ENCODE measurements at places on chromosomes 11 and 22.

GRCh38 chr11:27443746-27444507 is 28.7 kb downstream of the LGR4 start:
- DNase-seq = no peak

- no peak for DNase-seq
These were observed 58.0 kb upstream of the PICALM start for GRCh38 chr11:86126862-86127261.

DNA sequence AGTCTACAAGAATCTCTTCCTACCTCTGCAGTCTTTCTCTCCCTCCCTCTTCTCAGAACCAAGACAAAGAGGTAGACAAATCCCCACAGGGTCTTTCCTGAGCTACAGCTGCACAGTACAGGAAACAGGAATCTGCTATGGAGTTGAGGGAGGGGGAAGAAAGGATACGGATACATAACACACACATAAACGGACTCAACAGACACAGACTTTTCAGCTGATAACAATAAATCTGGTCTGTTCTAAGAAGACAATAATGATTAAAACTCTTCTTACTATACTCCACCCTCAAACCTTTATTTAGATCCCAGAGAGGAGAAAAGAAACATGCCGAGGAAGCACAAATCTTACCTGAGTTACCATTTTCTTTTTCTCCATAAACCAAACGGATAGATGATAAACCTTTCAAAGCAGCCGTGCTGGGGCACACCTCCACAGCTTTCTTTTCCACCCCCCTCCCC is 122.2 kb downstream of the APOL5 start:
- no peak for DNase-seq

DNA sequence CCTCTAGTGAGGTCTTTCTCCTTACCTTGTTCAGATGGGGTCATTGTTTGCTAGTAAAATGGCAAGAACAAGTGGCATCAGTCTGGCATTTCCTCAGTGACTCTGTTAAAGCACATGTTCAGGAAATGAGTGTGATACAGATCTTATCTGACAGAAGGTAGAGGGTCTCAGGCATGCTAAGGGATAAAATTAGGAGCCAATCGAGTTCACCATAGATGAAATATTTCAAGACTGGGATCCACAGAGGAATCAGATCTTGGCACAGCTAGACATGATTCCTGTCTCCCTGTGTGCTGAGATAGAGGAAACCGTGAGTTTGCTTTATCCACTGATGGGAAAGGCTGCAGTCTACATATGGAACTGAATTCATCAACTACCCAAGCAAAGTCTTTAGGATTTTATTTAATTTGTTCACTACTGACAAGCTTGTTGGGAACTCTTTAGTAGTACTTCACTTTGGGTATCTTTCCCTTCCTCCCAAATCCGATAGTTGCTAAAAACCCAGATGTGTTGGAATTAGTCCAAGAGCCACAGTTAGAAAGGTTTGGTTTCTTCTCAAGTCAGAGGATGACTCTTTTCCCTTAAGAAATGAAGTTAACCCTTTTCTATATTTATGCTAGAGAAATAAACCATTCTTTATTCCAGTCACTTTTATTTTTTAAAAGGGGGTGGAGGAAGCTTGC is 18.4 kb downstream of the FAM118B start:
- DNase-seq = no peak

- DNase-seq = no peak
These were observed 468 bp downstream of the DDIAS start for GRCh38 chr11:82901922-82902485.

- DNase-seq = no peak
These were observed 53.7 kb downstream of the PARVA start for GRCh38 chr11:12430954-12431595.

DNA sequence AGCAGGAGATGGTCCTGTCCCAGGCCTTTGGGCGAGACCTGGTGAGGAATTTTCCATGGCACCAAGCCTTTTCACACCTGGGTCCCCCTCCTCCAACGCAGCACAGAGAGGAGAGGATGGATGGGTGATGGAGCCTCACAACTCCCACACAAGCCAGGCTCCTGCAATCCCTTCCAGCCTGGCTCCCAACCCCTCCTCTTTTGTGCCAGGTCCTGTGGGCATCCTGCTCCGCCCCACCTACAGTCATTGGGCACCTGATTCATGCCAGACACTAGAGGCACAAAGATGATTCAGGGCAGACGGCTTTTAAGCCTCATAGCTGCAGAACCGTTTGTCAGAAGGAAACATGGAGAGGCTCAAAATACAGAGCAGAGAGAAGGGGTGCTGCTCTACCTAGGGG is 16.1 kb upstream of the MYRF start:
- DNase-seq = no peak

- DNase-seq = no peak
These were observed 1.6 kb upstream of the CHRM4 start for GRCh38 chr11:46393231-46393616.

- no peak for DNase-seq
These were observed 37.1 kb downstream of the ZNF202 start for GRCh38 chr11:123704341-123704740.

DNA sequence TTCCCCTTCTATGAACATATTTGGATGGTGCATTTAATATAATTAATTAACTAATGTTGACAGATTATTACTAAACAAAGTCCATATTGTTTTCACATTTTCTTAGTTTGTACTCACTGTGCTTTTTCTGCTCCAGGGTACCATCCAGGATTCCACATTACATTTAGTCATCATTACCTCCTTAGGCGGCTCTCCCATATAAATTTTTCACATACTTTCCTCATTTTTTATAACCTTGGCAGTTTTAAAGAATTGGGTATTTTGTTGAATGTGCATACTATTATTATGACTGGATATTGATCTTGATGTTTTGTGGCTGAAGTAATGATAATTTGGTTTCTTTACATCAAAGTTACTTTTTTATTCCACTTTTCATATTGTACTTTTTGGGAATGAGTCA is 755.6 kb upstream of the ANO3 start:
- no peak for DNase-seq

DNA sequence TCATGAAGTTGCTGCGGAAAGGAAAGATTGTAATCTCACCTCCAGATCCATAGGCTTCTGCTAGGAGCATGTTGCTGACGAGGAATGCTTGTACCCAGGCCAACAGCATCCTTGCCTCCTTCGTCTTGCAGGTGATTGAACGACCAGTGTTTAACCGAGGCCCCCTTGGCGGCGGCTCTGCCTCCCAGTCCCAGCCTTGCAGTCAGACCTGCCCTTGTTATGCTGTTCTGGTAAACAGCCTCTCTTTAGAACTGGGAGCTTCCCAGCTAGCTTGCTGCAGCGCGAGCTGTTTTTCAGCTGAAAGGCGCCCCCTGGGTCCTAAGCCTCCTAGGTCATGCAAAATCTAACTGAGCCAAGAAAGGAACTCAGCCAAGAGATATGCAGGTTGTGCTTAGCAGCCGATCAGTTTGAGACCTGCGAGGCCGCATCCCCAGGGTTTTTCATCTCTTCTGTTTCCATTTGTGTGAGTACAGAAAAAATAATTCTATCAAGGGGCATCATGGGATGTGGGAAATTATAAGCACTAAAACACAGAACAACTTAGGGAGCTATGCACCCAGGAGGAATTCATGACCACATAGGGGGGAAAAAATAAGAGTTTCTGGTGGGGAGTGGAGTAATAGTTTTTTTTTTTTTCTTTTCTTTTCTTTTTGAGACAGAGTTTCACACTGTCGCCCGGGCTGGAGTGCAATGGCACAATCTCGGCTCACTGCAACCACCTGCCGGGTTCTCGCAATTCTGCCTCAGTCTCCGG is at the start of gene PIK3IP1:
PIK3IP1 (minus strand) TSS at position 253 of the 754 bp plus-strand sequence; CDS start at position 109, 144 bp downstream.
- peak; percentile 59 for DNase-seq

- no peak for DNase-seq
These were observed 61.3 kb downstream of the DENND5A start for GRCh38 chr11:9203691-9204311.
